Islet precursor cell (in vitro differentiated cells): ENCODE measurements at places on chromosomes 6 and 20.
A peak's percentile ranks its signal among the peaks of the same experiment; 100 is the strongest.

- DNase-seq, result no peak
These were observed 2.8 kb downstream of the GNMT start for GRCh38 chr6:42963179-42963854.

DNA sequence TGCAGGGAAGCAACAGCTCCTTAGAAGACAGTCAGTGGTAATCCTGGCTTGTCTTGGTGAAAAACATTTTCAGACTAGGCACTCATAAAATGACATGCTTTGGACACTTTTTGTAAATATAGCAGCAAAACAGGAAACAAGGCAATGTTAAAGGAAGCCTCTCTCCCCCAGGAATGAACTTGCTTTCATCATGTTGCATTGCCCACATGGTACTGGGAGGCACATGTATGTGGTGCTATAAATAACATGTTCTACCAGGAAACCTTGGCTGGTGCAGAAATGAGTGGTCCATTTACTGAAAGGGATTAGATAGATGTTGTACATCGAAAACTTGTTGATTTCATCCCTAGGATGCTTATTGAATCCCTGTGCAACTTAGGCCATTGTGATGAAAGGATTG lies 121.4 kb upstream of the RREB1 start:
- no peak for DNase-seq

DNA sequence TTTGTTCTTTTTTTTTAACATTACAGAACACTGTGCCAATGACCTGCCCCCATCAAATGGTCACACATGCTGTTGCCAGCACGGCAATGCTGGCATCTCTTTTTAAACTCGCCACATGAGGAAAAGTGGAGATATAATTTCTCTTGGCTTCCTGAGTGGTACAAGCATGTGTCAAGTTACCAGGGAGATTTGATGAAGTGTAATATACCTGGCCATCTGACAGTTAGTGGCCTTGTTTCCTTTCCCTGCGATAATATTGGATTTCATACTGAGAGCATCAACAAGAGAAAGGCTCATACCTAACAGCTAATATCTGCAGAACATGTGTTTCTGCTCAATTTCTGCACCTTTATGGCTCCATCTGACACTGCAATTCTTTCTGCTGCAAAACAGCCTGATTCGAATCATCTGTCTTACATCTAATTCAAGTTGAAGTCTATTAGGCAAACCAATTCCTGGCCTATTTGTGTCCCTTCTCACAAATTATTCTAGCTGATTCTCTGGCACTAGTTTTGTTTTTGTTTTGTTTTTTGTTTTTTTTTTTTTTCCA lies 519.5 kb downstream of the PREX1 start:
- no peak for DNase-seq

DNA sequence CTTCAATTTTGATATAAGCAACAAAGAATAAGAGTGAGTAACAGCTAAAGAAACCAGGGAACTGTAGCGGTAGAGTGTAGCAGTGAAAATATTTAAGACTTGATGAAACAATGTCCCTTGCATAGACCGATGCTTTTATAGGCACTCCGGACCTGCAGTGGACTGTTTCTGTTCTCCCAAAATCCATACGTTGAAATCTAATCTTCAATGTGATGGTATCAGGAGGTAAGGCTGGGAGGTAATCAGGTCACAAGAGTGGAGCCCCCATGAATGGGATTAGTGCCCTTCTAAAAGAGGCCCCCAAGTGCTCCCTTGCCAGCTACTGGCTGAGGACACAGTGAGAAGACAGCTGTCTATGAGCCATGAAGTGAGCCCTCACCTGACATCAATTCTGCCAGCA lies 260.4 kb downstream of the ADGB start:
- DNase-seq, result no peak

DNA sequence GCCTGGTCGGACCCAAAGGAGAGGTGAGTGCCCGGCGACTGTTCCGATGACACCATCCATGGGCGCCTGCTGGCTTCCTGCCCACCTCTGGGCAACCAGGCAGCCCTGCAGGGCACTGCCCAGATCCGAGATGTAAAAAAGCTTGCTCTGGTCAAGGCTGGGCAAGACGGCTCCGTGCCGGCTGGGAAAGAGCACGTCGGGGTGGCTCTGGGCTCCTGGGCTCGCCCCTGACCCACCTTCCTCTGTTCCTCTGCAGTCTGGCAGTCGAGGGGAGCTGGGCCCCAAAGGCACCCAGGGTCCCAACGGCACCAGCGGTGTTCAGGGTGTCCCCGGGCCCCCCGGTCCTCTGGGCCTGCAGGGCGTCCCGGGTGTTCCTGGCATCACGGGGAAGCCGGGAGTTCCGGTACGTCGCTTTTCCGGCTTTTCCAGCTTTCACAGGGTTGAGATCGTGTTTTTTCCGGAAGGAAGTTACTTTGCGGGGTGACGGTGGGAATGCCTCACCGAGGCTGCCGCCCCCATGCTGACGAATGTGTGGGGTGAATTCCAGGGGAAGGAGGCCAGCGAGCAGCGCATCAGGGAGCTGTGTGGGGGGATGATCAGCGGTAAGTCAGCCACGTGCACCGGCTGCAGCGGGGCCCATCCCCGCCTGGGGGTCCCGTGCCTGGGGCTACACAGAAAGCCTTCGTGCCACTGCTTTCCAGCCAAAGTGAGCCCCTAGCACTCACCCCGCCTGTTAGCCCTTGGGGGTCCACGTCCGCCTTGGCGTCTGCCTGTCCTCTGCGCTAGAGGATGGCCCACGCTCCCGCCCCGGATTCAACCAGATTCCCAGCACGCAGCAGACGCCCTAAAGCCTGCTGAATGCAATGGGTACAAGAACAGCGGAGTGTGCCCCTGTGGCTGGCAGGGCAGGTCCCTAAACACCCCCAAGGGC lies 19.3 kb downstream of the COL9A3 start:
- DNase-seq, result peak; percentile 50

- no peak for DNase-seq
These were observed 88.1 kb downstream of the PRSS35 start for GRCh38 chr6:83600459-83600858.

GRCh38 chr6:107246972-107247615 lies 131.8 kb upstream of the BEND3 start:
- no peak for DNase-seq

- no peak for DNase-seq
These were observed 44.2 kb downstream of the COL11A2 start for GRCh38 chr6:33147807-33148666.

DNA sequence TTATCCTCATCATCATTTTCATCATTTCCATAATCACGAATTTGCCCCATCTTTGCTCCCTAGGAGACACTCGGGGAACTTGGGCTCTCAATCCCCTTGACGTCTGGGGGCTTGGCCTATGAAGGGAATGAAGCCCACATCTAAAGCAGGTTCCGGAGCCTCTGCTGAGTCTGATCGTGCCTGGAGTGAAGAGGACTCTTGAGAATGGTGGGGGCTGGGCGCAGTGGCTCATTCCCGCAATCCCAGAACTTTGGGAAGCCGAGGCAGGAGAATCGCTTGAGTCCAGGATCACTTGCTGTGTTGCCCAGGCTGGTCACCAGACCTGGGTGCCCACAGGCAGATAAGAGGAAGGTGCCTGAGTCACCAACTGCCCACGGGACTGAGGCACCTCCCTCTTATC lies 114.5 kb downstream of the SYCP2 start:
- DNase-seq, result peak; percentile 25

- no peak for DNase-seq
These were observed 107.2 kb upstream of the SIRPA start for GRCh38 chr20:1788044-1788443.

DNA sequence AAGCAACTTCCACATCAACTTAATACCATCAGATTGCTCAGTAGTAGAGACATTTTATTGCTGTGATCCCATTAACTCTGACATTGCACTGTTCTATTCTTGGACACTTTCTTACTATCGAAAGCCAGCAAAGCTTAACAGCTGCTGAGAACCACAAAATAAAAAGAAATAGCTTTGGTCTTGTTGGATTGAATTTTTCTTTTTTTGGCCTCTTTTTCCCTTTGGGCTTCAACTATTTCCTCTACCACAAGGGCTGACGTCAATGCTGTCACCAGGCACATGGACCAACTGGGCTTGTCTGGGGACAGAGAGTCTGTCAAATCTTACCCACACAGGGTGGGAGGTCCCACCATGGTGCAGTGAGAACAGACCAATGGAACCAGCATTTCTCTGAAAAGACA lies 63.4 kb upstream of the ENPP5 start:
- no peak for DNase-seq

GRCh38 chr20:52494244-52494643 lies 302.7 kb upstream of the ZFP64 start:
- DNase-seq, result peak; percentile 89

GRCh38 chr20:60254901-60255411 lies 296.7 kb downstream of the CDH26 start:
- no peak for DNase-seq

DNA sequence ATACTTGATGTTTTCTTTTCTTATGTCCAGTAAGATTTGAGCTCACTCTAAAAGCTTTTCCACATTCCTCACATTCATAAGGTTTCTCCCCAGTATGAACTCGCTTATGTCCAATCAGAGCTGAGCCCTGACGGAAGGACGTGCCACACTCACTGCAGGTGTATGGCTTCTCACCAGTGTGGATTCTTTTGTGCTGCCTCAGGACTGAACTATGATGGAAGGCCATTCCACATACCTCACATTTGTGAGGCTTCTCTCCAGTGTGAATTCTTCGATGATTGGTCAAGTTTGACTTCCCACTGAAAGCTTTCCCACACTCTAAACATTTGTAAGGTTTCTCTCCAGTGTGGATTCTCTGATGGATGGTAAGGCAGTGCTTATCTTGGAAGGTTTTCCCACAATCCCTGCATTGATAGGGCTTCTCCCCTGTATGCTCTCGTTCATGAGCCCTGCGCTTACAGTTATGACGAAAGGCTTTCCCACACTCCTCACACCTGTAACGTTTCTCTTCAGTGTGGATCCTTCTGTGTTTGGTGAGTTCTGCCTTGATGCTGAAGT lies 9.9 kb downstream of the ZNF311 start:
- no peak for DNase-seq

GRCh38 chr20:50385733-50386640 lies 124.2 kb upstream of the PTPN1 start:
- no peak for DNase-seq

DNA sequence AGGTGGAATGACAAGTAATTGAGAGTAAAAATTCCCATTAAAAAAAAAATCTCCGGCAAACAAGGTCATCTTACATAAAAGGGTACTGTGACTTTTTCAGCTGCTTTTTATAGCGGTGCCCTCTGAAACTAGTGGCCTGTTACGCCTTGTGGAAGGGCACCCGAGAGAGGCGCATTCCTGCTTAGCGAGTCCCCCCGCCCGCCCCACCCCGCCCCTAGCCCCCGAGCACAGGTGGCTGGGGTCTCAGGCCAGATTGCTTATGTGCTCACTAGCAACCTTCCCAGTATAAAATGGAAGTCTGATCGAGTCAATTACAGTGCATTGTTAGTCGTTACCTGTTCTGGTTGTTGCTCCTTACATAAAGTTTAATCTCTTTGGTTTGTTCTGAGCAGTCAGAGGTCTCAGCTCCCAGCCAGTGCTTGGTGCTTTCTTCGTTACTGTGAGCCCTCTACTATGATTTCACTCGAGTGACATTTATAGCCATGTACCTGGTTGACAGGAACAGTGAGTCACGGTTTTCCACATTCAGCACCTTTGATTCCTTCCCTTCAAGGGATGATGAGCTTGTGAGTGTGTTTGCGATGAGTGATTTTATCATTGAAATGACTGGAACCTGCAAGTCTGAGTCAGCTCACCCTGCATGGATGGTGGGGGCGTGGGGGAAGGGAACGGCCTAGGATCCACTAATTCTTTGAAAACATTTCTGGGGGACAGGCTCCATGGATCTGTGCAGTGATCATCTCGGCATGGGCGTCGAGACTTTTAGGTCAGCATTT lies 47.6 kb downstream of the ZDHHC14 start:
- peak; percentile 90 for DNase-seq

DNA sequence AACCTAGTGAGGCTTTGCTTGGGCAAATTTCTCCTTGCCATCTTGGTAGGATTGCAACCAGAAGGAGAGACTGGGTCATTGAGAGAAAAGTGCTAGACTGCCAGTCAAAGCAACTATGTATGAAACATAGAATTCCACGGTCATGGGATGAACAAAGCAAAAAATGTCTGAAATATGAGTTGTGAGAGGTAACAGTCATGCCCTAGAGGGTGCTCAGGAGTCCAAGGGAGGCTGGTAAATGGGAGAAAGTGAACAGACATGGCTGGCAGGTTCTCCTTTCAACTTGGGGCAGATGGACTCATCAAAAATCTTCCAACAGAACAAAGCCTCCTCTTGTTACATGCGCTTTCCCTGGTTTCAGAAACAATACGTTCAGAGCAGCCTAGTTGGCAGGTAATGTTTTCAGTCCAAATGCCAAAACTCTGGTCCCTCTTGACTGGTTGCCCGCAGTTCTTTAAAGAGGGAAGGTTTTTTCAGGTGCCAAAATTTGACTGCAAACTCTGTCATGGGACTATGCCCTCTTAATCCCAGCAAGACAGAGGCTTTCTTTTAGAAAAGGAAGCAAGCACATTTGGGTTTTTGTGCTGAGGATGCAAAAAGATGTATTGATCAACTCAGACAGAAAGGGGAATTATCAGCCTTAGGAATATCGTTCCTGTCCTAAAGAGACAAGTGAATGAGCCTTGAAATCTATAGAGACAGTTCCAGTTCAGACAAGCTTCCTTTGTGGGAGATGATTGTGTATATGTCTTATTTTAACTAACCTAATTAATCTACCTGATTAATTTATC lies 68.5 kb upstream of the SASH1 start:
- no peak for DNase-seq

DNA sequence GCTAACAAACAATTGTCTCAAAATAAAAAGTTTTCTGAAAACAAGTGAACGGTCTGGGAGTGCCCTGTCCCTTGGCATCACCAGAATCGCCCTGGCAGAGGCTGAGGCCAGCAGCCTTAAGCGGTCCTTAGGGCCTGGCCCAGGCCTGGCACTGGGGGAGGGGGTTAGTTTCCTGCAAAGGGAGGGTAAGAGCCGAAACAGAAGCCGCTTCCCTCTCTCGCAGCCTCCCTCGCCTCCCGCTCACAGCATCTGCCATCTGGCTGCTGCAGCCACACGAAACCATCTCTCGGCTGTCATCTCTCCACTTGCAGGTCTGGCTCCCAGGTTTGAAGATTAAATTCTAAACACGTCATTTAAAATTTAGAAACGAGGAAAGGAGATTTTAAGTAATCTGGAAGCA lies 31.5 kb downstream of the PMEPA1 start:
- DNase-seq, result no peak
